Thyroid gland (tissue), 4 donors: ENCODE measurements at places on chromosomes 7 and 10. TPM values are rescaled to one million over a fixed set of nuclear protein-coding genes. Genes with fewer than 3 reads are reported as not detected.

DNA sequence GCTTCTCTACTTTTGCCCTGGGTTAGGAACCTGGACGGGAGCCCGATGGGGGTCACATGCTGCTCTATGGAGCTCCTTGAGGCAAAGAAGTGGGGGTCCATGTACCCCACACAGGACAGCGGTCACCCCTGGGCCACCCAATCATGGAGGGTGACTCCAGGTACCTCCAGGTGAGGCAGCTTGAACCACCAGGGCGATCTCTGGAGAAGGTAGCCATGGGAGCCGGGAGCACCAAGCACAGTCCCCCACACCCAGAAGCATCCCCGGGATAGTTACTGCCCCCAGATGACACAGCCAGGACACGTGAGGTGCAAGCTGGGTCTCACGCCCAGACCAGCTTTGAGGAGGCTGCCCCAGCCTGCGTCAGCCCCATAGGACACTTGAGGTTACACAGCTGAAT, 58.4 kb downstream of the C10orf143 start:
- no peaks in the 10 kb centered on the region for H3K4me1 ChIP-seq
- H3K27me3 ChIP-seq = no peaks in the 10 kb centered on the region
- H3K4me3 ChIP-seq = no peak overlapping the region
- no peak overlapping the region for H3K27ac ChIP-seq
- H3K36me3 ChIP-seq = no peaks in the 10 kb centered on the region

DNA sequence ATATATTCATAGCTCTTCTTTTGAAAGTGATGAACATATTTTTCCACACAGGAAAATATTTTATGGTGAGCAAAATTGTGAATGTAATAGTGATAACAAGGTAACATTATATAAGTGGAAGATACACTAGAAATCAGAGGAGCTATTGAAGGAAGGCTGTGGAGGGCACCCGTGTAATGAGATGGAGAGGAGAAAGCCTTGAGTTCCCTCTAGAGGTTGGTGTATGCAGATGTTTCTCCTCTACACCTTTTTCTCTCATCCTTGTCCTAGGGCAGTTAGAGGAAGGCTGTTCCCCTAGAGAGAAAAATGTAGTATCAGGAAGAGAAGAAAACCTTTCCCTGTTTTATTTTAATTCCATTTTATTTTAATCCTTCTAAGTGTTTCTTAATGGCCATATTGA, 54.6 kb upstream of the NRG3 start:
- H3K4me1 ChIP-seq = no peaks in the 10 kb centered on the region
- no peak overlapping the region for H3K27ac ChIP-seq
- no peaks in the 10 kb centered on the region for H3K27me3 ChIP-seq
- peak; percentile 26 for DNase-seq
- H3K4me3 ChIP-seq = no peak overlapping the region
- H3K36me3 ChIP-seq = no peaks in the 10 kb centered on the region

- H3K4me1 ChIP-seq = peaks cover 58% of the 10 kb centered on the region
- no peak for DNase-seq
- H3K27me3 ChIP-seq = no peaks in the 10 kb centered on the region
- H3K27ac ChIP-seq = peak overlapping the region; percentile 38
- H3K36me3 ChIP-seq = no peaks in the 10 kb centered on the region
Measured at GRCh38 chr10:78981257-78981969, 87.4 kb upstream of the ZMIZ1 start.

DNA sequence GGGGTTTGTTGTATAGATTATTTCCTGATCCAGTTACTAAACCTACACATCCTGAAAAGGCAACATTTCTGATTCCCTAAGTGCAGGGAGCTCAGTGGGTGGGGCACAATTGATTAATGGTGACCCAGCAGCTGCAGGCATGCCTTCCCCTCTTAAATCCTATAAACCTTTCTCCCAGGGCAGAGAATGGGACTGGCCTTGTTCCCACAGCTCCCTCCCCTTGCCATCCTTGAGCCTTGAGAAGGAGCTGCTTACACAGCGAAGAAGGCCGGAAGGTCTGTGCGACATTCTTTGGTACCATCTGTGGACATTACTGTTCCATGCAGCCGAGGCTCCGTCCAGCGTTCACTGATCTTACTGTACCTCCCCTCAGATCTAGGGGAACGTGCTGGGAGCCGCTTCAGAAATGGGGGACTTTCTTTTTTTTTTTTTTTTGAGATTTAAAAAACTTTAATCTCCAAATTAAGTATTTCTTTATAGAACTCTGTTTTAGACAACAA, 14.3 kb downstream of the KLF6 start:
- H3K4me3 ChIP-seq = no peak overlapping the region
- no peaks in the 10 kb centered on the region for H3K27me3 ChIP-seq
- H3K27ac ChIP-seq = no peak overlapping the region
- DNase-seq = no peak
- H3K4me1 ChIP-seq = no peaks in the 10 kb centered on the region

DNA sequence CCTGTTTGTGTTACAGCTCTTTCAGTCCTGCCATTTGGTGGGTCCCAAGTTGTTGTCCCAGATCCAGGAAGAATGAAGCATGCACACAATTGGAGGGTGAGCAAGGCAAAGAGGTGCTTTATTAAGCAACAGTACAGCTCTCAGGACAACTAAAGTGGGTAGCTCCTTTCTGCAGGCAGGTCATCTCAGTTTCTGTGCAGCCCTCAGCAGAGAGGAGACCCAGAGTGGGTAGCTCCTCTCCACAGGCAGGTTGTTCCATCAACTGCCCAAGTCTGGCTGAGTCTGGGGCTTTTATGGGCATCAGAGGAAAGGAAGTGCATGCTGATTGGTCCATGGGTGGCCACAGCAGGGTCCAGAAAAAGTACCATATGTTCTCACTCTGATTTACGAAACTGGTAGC, 624.5 kb downstream of the LRMDA start:
- H3K27ac ChIP-seq = no peak overlapping the region
- DNase-seq = no peak
- H3K4me1 ChIP-seq = no peaks in the 10 kb centered on the region
- no peak overlapping the region for H3K4me3 ChIP-seq
- no peaks in the 10 kb centered on the region for H3K27me3 ChIP-seq

DNA sequence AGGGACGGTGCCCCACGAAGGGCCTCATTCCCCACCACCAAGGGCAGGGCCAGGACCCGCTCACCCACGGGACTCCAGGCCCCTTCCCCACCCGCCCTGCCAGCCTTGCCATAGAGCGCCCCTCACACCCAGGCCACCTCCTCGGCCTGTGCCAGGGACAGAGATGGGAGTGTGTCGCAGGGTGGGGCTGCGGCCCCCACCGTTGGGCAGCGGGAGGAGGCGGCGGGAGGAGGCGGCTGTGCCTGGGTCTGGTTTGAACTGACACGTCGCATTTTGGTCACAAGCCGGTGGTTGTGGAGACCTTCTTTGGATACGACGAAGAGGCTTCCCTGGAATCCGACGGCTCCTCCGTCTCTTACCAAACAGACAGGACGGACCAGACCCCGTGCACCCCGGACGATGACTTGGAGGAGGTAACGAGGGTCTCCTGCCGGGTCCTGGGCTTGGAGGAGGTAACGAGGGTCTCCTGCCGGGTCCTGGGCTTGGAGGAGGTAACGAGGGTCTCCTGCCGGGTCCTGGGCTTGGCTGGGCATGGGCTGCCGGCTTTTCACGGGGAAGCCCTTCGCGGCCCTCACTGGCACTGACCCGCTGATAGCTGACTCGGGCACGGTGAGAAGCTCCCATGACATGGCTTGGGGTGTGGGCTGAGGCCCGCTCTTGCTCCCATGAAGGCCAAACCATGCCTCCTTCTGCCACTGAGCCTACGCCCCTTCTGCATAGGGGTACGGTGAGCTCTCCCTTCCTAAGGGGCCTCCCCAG, 46.4 kb upstream of the DPYSL4 start:
- no peak overlapping the region for H3K4me3 ChIP-seq
- H3K4me1 ChIP-seq = no peaks in the 10 kb centered on the region
- no peaks in the 10 kb centered on the region for H3K27me3 ChIP-seq

GRCh38 chr7:4436936-4437335, 245.2 kb upstream of the FOXK1 start:
- DNase-seq = no peak
- no peaks in the 10 kb centered on the region for H3K36me3 ChIP-seq

DNA sequence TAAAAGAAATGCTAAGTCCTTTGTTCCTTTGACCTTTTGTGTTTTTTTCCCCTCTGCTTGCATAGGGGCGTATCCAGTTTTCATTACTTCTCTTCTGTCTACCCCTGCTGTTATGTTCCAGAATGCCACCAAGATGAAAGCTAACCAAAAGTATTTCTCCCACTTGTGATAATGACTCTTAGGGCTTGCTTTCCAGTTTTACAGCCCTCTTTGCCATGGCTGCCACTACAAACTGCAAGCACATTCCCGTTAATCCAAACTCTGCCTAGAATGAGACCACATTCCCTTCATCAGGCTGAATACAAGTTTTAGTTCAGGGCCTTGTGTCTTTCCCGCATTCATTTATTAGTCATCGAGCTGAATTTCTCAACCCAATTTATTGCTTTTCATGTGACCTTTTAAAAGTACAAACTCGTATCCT, 23.6 kb upstream of the CD36 start:
- H3K27ac ChIP-seq = no peak overlapping the region
- H3K36me3 ChIP-seq = no peaks in the 10 kb centered on the region

DNA sequence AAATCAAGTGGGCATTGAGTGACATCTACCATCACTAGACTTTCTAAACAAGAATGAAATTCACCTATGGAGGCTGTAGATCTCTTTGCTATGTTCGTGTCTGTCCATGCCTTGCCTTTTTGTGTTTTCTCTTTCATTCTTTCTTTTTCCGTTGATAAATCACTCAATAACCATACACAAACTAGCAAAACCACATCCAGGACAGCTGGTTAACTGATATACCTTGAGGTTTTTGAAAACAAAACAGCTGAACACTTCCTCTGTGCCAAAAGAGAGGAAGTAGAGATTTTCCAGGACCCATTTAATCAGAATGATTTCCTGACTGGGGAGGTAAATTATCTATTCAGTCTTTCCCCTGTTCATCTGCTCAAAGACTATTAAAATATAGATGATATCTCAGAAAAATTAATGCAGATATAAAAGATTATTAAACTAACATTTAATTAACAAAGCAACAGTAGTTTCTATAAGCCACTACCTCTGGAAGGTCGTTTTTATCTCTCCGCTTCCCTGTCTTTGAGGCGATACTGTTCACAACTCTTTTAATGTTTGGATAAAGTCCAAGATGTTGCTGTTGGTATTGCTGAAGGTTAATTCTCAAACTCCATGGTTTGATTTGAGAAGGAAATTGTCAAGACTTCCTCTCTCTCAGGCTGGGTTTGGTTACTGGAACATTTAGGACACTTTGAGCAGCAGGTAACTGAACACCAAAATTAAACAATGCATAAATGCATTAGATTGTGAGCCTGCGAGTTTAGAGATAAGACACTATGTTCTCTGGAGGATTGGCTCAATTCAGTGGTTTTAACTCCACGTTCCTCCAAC, 24.4 kb upstream of the C10orf67 start:
- H3K36me3 ChIP-seq = no peaks in the 10 kb centered on the region
- no peaks in the 10 kb centered on the region for H3K27me3 ChIP-seq
- DNase-seq = no peak

MYO3A gene
- 2.5 TPM for total RNA-seq

DNA sequence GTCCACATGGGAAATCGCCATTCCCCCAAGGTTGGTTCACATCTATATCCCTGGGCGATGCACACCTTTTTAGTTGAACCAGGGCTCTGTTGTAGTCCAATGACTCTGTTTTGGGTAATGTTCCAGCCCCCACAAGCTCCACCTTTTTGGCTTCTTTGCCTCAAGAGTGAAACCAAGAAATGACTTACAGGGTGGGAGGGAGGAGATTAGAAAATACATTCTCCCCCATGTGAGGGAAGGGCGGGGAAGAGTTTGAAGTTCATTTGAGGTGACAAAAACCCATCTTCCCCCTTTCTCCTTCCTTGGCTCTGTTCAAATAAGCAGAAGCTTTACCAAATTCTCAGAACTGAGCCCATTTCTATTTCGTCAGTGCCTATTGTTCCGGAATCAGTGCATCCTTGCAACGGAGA, 82.8 kb downstream of the GATA3 start:
- no peak for DNase-seq
- H3K36me3 ChIP-seq = no peaks in the 10 kb centered on the region

RBM20 gene
- 4.3 TPM for total RNA-seq

DNA sequence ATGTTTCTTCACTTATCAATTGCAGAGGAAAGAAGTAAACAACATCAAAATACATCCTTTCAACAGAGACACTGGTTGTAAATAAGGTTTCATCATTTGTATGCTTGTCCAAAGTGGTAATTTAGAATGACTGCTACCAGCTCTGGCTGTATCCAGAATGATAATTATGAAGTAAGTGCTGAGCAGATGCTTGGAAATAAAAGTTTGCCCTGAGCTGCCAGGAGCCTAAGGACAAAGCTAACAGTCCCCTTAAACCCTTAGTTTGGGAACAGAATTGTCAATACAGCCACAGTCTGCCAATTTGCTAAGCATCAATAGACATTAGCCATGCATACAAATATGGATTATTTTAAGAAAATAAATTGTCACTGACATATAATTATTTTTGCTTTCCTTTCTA, 147.0 kb upstream of the SLC13A1 start:
- no peaks in the 10 kb centered on the region for H3K36me3 ChIP-seq
- DNase-seq = no peak
- H3K4me1 ChIP-seq = no peaks in the 10 kb centered on the region
- H3K27me3 ChIP-seq = no peaks in the 10 kb centered on the region
- H3K4me3 ChIP-seq = no peak overlapping the region
- H3K27ac ChIP-seq = no peak overlapping the region

DNA sequence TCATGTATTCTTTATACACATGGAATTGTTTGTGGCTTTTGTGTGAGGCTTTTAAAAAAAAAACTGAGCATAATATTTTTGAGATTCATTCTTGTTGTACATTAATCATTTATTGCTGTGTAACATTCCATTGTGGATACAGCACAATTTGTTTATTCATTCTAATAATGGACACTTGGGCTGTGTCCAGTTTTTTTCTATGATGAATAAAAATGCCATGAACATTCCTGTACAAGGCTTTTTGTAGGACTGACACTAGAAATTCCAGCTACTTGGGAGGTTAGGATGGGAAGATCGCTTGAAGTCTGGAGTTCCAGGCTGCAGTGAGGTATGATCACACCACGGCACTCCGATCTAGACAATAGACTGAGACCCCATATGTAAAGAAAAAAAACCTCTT, 254.3 kb upstream of the CACNA2D1 start:
- H3K27ac ChIP-seq = no peak overlapping the region
- H3K4me3 ChIP-seq = no peak overlapping the region
- no peaks in the 10 kb centered on the region for H3K27me3 ChIP-seq
- no peaks in the 10 kb centered on the region for H3K4me1 ChIP-seq
- H3K36me3 ChIP-seq = no peaks in the 10 kb centered on the region
- no peak for DNase-seq

DNA sequence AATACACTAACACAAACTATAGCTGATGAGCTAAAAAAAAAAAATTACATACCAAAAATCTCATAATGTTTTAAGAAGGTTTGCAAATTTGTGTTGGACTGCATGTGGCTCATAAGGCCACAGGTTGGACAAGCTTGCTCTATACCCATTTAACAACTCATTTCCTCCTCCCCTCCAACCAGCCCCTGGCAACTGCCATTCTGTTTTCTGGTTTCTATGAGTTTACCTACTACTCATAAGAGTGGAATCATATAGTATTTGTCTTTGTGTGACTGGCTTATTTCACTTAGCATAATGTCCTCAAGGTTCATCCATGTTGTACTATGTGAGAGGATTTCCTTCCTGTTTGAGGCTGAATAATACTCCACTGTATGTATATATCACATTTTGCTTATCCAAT, 100.4 kb upstream of the ARHGAP21 start:
- no peaks in the 10 kb centered on the region for H3K36me3 ChIP-seq
- H3K4me1 ChIP-seq = no peaks in the 10 kb centered on the region
- no peak overlapping the region for H3K27ac ChIP-seq

OR2A1 gene
- not detected for total RNA-seq
